ENCODE measurements at places on chromosomes 2 and 18. TPM values are rescaled to one million over a fixed set of nuclear protein-coding genes. Genes with fewer than 3 reads are reported as not detected.

OR6B2 gene
- not detected for total RNA-seq

B4GALT6 gene
- 6.6 TPM for total RNA-seq

SLC4A3 gene
- total RNA-seq: 9.5 TPM

NEU2 gene
- not detected for total RNA-seq

DCDC2C gene
- total RNA-seq: not detected

SLC30A3 gene
- total RNA-seq: 0.87 TPM

DOK1 gene
- 35.0 TPM for total RNA-seq

TMEM247 gene
- total RNA-seq: not detected

ALK gene
- total RNA-seq: under 0.01 TPM

CPO gene
- 0.12 TPM for total RNA-seq

CD207 gene
- not detected for total RNA-seq
